ENCODE measurements at places on chromosomes 3 and 15. TPM values are rescaled to one million over a fixed set of nuclear protein-coding genes. Genes with fewer than 3 reads are reported as not detected.
A peak's percentile ranks its signal among the peaks of the same experiment; 100 is the strongest.

- no peak for DNase-seq
- no peak overlapping the region for H3K4me3 ChIP-seq
Observed at GRCh38 chr3:147425388-147425850, 16.3 kb downstream of the ZIC1 start.

DNA sequence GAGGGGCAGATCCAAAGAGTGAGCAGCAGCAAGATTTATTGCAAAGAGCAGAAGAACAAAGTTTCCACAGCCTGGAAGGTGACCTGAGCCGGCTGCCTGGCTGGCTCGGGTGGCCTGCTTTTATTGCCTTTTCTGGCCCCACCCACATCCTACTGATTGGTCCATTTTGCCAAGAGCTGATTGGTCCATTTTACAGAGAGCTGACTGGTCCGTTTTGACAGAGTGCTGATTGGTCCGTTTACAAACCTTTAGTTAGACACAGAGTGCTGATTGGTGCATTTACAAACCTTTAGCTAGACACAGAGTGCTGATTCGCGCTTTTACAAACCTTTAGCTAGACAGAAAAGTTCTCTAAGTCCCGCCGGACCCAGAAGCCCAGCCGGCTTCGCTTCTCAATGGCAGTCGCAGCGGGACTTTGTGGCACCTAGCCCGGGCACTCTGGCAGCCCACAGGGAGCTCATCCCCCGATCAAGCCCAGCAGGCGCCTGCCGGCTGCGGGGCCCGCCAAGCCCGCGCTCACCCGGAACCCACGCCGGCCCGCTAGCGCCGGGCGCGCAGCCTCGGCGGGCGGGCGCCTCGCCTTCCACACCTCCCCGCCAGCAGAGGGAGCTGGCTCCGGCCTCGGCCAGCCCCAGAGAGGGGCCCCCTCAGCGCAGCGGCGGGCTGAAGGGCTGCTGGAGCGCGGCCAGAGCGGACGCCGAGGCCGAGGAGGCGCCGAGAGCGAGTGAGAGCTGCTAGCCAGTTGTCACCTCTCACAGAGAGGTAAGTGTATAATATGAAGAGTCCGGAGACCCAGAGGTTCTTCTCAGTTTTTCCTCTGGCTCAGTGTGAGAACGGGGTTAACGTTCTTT, 339.2 kb downstream of the CHL1 start:
- H3K27me3 ChIP-seq, result no peaks in the 10 kb centered on the region
- DNase-seq, result peak; percentile 19
- no peaks in the 10 kb centered on the region for H3K36me3 ChIP-seq
- no peaks in the 10 kb centered on the region for H3K4me1 ChIP-seq
- no peak overlapping the region for H3K4me3 ChIP-seq

GRCh38 chr3:38311476-38311875, 29.4 kb downstream of the SLC22A14 start:
- H3K36me3 ChIP-seq, result no peaks in the 10 kb centered on the region
- no peaks in the 10 kb centered on the region for H3K27me3 ChIP-seq
- no peaks in the 10 kb centered on the region for H3K4me1 ChIP-seq
- no peak overlapping the region for H3K4me3 ChIP-seq
- DNase-seq, result no peak

SEMA6D gene
- total RNA-seq, result not detected
